SHP77 treated with DMSO at 0.1 percent for 48 hours (cell line): ENCODE measurements at places on chromosomes 3 and 15.

DNA sequence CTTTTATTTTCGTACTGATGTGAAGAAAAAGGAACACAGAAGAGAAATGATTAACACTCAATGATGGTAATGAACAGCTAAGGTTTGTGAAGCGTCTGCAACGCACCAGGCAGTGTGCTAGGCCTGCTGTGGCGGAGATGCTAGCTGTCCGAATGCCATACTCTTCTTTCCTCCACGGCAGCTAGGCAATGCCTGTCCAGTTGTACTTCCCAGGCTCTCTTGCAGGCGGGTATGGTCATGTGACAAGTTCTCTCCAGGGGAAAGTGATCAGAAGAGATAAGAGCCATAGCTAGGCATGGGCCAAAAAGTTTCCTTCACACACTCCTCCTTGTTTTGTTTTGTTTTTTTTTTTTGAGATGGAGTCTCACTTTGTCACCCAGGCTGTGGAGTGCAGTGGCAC is 6.7 kb downstream of the TADA3 start:
- DNase-seq, result no peak

DNA sequence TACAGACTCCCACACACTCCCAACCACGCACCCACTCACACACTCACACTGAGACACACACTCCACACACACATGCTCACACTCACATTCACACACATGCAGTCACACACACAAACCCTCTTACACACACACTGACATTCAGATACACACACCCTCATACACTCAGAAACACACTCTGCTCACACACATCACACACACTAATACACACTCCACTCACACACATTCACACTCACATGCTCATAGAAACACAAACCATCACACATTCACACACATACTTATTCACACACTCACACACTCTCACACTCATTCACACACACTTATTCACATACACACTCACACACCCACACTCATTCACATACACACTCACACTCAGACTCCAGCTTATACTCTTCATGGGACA is 509.3 kb downstream of the OCA2 start:
- DNase-seq, result no peak

- DNase-seq, result no peak
These were observed 65.3 kb downstream of the IGF1R start for GRCh38 chr15:98713585-98714001.

- DNase-seq, result no peak
These were observed 57.4 kb upstream of the ULK4 start for GRCh38 chr3:42019144-42019952.

- no peak for DNase-seq
These were observed 128.8 kb upstream of the LMOD3 start for GRCh38 chr3:69251078-69251805.
